ENCODE measurements at places on chromosomes 7 and 10.

DNA sequence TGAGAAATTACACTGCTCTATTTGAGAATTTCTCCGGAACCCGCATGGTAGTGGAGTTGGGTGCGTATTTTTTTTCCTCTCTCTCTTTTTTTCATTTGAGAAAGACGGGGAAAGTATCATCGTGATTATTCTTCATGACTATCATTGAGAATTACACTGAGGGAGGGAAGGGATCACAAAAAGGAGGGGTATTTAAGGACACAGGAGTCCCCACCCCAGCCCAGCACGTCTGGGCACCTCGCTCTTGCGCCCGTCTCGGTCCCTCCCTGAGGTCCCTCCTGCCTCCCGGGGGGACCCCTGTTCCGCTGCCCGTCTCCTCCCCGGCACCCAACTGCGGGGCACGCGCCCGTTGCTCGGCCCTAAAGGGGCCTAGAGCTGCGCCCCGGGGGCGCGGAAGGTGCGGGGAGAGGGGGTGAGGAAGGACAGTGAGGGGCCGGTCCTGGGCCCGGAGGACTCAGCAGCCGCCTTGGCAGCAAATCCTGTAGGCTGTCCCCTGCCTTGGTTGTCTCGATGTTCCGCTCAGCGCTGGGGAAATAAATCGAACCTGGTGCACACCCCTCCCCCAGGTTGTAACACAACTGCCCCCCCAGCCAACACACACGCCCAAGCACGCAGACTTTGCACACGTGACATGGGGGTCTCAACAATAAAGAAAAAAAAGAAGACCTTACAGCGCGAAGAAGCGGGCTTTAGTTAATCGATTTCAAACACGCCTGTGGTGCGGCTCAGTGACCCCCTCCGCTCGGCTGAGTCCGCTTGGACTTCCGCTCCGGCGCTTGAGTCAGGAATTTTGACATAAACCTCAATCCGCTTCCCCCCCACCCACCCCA is 18.6 kb upstream of the GATA3 start:
- DNase-seq: no peak

GRCh38 chr7:798921-799470 is 33.3 kb upstream of the SUN1 start:
- no peak for DNase-seq

DNA sequence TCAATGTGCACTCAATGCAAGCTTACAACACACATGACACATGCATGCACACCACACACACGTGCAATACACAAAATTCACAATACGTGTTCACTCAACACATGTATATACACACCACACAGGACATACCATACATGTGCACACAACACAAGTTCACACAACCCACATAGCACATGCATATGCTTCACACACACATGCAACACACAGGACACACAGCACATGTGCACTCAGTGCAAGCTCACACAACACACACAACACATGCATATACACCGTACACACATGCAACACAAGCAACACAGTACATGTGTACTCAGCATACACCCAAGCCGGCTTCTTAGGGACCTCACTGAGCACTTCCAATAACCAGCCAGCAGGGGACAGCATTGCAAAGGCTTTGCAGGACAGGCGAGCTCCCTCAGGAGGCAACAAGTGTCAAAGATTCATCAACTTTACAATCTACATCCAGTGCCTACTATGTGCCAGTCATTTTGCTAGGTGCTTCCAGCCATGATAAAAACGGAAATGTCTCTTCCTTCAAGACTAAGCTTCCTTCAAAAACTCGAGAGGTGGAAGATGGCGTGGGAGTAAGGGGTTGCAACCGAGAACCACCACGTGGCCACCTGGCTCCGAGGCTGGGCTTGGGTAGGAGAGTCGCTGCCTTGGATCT is 61.1 kb downstream of the JCAD start:
- peak; percentile 79 for DNase-seq

DNA sequence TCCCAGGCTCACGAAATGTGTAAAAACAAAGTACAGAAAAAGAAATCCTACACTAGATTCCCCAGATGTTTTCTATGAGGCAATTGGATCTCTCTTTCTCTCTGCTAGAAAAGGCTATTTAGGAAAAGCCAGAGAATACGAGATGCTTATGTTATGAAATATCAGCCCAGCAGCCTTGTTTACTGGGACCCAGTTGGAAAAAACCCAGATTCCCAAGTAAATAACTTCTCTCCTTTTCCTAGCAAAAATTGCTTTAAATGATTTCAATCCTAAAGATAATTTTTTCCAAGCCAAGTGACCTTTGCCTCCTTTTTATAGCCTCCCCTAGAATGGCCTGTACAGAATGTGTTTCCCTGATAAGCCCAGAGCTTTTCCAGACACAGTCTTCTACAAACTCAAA is 199.3 kb downstream of the PLXNA4 start:
- DNase-seq: no peak

DNA sequence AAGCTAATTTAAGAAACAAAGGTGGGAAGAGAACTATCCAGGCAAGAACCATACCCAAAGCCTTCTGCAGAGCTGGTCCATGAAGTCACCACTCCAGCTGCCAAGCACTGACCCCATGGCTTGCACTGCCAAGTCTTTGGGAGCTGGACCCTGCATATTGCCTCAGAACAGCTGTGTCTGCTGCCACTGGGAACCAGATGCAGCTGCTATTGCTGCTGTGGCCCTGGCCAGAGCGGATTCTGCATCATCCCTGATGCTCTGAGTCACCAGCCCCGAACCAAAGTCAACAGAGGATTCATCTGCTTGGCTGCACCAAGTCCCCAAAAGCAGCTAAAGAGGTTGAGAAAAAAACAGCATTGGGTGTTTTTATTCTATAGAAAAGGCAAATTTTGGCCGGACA is 39.2 kb upstream of the GSAP start:
- no peak for DNase-seq

GRCh38 chr10:72276013-72276387 is 2.3 kb downstream of the DDIT4 start:
- DNase-seq: no peak

DNA sequence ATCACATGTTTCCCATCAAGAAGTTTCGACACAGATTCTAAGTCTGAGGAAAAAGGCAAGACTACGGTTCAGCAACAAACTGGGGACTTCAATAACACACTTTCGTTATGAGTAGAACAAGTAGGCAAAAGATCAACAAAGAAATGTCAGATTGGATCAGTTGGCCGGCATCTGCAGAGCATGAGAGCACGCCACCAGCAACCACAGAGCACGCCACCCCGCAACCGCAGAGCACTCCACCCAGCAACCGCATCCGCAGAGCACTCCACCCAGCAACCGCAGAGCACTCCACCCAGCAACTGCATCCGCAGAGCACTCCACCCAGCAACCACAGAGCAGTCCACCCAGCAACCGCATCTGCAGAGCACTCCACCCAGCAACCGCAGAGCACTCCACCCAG is 89.7 kb upstream of the FAM20C start:
- DNase-seq: no peak

DNA sequence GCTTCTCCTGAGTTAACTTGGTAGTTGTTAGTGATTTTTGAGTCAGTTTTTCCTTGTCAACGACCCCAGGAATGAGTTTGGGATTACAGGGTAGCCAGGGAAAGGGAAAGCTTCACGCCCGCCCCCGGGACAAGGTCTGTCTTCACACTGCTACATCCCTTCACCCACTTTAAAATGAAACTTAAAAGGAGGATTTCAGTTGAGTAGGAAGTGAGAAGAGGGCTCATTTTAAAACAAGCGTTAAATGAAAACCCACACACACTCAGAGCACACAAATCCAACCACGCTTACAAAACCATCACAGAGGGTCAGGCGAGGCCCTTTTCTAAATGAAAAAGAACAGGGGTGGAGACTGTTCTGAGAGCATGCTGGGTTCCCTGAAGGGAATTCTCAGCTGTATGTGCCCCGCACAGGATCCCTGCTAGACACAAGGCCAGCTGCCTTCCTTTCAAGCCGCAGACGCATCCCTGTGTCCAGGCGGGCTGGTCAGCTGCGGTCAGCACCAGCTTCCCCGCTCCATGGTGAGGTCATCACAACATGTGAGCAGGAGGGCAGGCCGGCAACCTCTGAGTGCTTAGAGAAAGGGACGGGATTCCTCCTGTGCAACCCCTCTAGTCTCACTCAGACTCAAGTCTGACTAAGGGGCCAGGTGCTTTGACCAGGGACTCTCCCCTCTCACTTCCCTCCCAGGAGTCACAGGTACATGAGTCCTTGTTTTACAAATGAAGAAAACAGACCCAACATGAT is 111.8 kb downstream of the EGFR start:
- DNase-seq: no peak

GRCh38 chr10:112851588-112852211 is 98.3 kb upstream of the TCF7L2 start:
- no peak for DNase-seq

- peak; percentile 70 for DNase-seq
Observed at GRCh38 chr7:158646766-158647474, 57.7 kb downstream of the NCAPG2 start.

DNA sequence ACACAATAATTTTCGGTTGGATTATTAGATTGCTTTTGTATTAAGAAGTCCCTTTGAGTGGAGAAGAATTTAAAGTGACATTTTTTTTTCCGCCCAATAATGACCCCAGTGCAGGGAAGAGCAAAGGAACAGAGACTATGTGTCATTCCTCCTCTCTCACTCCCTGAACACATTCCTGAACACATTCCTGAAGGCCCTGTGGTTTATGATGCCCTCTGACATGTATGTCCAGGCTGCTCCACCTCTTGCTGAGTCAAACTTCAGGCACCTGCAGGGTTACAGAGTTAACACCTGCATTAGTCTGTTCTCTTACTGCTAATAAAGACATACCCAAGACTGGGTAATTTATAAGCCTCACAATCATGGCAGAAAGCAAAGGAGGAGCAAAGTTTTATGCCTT is 704.0 kb upstream of the LRRN3 start:
- no peak for DNase-seq

DNA sequence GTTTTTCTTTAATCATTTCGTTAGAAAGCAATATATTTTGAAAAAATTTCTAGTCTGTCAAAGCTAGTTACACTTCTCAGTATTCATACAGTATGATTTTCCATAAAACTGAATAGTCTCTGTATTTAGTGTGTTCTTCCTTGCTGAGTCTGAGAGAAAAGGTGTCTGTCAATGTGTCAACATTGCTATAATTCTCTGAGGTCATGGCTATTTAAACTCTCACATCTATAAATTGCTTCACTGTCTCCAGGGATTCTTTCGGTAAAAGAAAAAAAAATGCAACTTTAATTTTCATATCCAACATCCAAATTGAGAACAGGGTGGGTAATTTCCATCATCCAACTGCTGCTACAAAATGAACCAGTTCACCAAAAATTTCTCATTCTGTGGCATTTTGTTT is 319.7 kb upstream of the GHITM start:
- no peak for DNase-seq

DNA sequence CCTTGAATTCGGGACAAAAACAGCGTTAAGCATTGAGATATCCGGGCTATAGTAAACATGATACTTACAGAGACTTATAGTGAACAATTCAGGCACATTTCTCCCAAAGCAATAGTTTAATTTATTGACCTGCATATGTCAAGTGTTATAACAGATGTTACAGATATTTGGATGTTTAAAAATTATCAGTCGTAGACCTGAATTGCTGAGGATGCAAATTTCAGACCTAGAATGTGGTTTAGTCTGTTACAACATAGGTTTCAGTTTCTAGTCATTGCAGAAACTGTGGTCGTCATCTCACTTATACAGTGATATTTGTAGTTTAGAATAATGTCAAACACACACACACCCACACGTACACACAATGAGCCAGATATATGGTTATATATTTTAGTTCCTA is 85.2 kb downstream of the VTI1A start:
- peak; percentile 47 for DNase-seq

DNA sequence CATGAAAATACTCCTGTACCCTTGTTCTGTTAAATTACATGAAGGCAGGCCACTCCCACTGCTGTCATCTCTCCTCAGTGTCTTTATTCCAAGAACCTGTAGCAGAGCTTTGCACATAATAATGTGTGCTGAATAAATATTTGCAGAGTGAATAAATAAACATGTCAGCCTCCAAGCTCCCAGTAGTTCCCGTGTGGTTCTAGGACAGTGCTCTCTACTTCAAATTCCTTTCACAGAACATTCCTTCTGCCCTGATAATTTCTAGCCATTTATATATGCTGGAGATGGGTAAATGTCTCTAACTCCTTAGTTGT is 20.3 kb upstream of the HYAL4 start:
- no peak for DNase-seq

DNA sequence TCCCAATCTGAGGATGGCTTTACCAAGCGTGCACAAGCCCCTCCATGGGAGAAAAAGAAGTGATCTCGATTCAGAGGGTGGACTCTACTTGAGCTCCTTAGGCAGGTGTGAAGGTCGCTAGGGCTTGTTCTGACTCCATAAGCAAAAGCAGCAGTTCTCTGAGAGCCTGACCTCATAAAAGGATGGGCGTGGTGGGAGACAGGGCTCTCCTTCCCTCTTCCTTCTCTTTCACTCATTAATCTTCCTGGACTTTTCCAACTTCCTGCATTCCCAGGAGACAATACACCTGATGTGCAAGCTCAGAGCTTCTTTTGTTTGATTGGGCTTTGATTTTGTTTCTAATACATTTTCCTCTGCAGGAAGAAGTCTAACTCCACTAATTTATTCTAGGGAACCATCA is 22.3 kb upstream of the TMEM72 start:
- DNase-seq: no peak

GRCh38 chr7:95525503-95525902 is 39.8 kb downstream of the ASB4 start:
- DNase-seq: peak; percentile 63

GRCh38 chr10:107264742-107265141 is 100.2 kb upstream of the SORCS1 start:
- peak; percentile 62 for DNase-seq

GRCh38 chr7:6323967-6324701 is 51.7 kb upstream of the CYTH3 start:
- DNase-seq: no peak

- DNase-seq: peak; percentile 75
Observed at GRCh38 chr10:52779541-52780390, 7.2 kb upstream of the MBL2 start.

DNA sequence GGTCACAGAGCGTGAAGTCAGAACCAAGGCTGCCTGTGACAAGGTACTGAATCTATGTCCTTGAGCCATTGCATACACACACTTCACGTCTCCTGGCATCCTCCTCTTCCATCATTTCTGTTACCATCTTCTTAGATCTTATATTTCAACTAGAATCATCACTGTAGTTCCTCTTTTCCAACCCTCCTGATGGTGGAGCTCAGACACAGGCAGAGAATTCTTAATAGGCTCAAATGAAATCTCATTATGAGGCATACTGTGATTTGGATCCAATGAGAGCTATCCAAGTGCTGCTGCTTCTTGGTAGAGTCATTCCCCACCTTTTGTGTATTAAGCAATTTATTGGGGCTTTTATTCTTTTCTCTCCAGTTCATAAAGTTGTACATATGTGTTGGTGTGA is 113.2 kb downstream of the CALCR start:
- DNase-seq: peak; percentile 80

- no peak for DNase-seq
Observed at GRCh38 chr7:50317221-50317678, 12.7 kb downstream of the IKZF1 start.

- peak; percentile 96 for DNase-seq
Observed at GRCh38 chr10:52768001-52768532, 4.5 kb downstream of the MBL2 start.
